Body of pancreas (tissue), 4 donors: ENCODE measurements at places on chromosomes 12 and 14.

DNA sequence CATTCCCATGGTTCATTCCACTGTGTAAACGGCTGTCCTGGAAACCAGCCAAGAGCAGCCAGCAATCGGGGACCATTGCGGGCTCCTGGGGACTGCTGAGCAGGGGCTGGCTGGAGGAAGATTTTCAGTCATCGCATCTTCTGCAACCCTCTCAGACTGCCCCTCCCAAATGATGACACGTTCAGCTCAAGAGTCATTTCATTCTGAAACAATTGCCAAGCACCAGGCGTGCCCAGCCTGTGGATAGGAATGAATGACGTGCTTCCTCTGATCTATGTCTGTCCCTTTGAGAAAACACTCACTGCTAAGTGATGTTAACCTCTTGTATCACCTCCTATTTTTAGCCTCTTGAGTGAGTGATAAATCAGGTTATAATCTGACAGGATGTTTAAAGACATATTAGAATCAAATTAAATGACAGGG lies 62.0 kb downstream of the NDUFA12 start:
- DNase-seq: peak; percentile 26

- no peak for DNase-seq
Measured at GRCh38 chr12:48907245-48907644, 18.0 kb downstream of the FKBP11 start.

DNA sequence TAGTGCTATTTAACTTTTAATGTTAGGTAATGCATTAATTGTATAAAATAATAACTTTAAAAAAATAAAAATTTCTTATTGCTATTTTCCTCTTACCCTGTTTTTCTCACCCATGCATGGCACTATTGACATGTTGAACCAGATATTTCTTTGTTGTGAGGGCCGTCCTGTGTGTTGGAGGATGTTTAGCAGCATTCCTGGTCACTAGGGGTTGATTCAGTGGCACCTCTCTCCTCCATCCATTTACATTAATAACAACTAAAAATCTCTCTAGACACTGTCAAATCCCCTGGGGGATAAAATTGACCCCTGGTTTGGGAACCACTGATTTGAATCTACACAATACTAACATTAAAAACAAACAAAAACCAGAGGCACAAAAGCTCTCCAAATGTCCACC lies 147.5 kb upstream of the MIS18BP1 start:
- DNase-seq: no peak

GRCh38 chr12:5643266-5643665 lies 211.4 kb downstream of the NTF3 start:
- no peak for DNase-seq

GRCh38 chr14:68544081-68544892 lies 248.6 kb downstream of the ZFP36L1 start:
- DNase-seq: peak; percentile 87

DNA sequence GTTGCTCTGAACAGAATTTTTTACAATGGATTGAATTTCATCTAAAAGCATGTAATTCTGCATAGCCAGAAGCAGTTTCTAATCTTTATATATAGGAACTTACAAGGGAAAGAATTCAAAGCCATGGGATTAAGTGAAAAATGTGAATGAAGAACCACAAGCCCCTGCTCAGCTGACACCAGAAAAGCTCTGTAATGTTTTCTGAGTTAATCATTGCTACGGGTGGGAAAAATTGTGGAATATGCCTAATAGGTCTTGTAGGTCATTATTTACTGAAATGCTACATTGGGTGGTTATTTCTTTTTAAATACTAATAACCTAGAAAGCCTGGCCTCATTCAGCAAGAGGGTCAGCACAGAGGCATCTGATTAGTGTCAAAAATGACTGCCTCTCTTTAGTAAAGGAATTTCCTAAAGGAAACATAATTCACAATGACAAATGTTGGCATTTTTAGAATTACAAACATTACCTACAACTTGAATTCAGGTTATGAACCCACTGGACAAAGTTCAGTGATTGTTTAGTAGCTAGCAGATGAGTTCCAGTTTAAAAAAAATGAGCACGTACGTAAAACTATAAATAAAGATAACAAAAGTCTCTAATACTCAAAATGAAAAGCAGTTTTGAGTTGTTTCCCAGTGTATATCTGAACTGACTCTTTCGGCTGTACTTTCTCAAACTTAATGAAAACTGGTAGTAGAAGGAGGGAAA lies 75.3 kb downstream of the BMP4 start:
- DNase-seq: no peak

DNA sequence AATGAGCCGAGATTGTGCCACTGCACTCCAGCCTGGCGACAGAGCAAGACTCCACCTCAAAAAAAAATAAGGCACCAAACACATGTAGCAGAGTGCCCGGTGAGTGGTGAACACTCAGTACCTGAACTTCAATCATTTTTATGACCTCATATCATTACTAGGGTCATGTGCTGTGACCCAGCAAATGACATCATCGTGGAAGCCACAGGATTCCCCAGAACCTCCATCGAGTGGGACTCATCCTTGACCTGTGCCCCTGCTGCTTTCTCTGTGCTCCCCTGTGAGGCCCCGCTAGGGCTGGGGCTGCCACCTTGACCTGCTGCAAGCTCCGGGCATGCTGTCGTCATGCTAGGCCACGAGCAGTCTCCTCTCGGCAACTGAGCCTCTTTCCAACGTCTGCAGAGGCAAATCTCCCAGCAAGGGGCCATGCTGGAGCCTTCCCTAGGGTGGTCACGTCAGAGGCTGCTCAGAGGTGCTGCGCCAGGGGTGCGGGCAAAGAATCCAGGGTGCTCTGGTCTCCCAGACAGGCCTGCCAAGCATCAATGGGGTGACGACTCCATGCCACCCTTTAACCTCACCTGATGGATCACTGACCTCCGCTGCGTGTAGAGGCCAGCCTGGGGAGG lies 18.5 kb downstream of the GLTP start:
- DNase-seq: no peak

DNA sequence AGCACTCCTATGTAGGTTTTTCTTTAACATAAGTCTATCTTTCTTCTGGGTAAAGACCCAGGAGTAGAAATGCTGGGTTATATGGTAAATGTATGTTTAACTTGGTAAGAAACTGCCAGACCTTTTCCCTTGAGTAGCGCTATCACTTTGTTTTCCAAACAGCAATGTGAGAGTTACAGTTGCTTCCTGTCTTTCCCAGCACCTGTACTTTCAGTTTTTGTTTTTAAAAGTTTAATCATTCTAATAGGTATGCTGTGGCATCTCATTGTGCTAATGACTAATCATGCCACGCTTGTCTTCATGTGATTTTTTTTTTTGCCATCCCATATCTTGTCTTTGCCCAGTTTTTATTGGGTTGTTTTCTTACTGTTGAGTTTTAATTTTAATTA lies 28.1 kb downstream of the GIT2 start:
- no peak for DNase-seq

DNA sequence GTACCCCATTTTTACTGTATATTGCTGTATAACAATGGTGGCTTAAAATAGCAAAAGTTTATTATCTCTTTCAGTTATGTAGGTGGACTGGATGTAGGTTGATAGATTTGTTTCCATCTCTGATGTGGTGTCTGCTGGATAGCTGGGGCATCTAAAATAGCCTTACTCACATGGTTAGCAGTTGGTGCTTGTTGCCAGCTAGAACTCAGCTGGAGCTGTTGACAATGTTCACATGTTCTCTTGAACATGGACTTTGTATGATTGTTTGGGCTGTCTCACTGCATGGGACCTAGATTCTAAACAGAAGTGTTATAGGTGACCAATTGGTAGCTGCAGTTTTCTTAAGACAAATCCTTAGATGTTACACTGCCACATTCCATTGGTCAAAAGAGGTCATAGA lies 126.9 kb downstream of the GPHN start:
- peak; percentile 28 for DNase-seq

DNA sequence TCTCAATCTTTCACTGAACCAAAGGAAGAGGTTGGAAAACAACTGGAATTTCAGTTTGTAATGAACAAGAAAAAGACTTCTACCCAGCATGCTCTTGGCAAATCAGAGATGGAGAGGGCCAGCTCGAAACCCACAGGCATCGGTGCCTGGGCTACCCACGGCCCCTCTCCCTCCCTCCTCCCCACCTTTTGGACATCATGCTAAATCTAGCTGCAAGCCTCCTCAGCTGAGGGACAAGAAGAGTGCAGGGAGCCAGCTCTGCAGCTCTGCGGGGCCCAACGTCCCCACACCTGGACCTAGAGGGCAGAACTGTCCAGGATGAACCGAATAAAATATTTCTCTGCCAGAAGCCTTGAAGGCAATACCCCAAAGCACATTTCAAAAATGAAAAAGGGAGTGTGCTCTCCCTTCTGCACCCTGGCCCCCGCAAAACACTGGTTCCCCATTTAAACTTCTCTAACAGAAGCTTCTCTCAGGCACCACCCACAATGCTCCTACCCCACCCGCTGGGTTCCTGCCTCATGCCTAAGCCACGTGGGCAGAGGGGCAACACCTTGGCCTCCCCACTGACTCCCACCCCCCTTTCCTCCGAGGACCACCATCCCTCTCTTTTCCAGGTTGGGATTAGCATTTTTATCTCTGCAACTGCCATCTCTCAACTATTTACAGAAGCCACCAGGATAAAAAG lies 8.2 kb downstream of the CAMKK2 start:
- no peak for DNase-seq
